ENCODE measurements at places on chromosomes 7 and 10. TPM values are rescaled to one million over a fixed set of nuclear protein-coding genes. Genes with fewer than 3 reads are reported as not detected.

- no peak for DNase-seq
These were observed 140.2 kb upstream of the CHST15 start for GRCh38 chr10:124233546-124234138.

The PDK4 gene
- 1.4 TPM for total RNA-seq

DNA sequence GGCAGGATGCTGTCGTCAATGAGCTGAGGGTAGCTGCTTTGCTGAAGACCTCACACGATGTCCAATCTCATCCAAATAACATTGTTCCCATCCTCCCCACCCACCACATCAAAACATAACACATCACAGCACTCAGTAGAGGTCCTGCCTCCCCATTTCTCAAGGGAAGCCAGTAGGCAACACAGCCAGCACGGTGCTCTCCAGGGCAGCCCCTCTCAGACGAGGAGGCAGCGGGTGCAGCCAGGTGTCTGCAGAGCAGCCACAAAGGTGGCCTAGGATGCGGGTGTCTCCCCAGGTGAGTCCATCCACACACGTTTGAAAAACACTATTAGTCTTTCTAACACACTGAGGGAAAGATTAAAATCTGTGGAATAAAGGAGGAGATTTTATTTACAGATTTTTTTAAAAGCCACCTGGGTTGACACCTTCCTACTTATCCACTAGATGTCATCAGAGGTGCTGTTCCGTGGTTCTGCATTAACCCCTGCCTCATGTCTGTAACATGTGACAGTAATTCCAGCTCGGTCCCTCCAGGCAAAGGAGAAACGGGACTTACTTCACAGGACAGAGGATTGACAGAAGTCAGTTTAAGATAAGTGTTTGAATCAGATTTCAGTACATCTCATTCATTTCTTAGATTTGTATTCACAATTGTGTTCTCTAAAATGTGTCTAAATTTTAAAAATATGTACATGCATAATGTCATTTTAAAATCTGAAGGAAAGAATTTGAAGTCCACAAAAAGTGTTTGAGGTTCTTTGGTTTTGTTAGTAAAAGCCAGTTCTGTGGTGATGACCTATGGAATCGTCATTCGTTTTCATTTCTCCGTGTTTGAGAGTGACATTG, 68.0 kb downstream of the LANCL2 start:
- DNase-seq: peak; percentile 42

GRCh38 chr7:117750612-117751563, 122.4 kb downstream of the CTTNBP2 start:
- DNase-seq: peak; percentile 52

DNA sequence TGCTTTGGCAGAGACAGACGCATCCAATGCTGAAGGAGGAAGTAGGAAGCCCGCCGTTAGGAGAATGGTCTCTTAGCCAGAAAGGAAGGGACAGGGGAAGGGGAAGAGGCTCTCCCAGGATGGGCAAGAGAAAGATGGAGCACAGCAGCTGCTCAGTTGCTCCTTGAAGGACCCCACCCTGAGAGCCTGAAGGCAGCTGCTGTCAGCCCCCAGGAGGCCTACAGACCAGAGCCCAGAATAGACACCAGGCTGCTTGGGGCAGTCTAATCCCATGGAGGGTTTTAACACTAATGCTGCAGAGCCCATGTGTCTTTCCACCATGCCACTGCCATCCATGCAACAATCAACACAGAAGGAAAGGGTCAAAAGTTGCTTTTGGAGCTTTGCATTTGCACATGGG, 3.5 kb upstream of the C7orf33 start:
- peak; percentile 89 for DNase-seq

DNA sequence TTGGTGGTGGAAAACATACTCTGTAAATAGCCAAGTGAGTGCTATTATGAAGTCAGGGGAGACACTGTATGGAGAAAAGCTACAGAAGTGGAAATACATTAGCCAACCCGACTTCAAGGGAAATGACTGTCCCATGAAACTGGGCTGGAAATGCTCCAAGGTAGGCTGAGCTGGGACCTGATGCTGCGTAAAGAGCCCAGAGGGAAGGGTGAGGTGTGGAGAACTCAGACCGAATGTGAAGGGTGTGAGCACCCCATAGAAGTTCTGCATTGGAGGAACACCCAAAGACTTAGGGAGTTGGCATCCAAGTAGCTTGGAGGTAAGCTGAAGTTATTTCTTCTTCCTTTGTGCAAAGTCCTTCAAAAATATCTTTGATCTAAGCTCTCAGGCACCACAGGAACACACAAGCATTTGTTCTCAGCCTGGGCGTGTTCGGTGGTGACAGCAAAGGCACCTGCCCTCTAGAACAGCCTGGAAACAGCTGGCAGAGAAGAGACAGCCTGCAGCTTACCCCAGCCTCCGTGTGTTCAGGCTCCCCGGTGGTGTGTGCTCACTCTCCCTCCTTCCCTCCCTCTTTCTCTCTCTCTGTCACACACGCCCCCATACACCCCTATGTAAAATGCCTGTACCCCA, 19.1 kb upstream of the GJD4 start:
- peak; percentile 96 for DNase-seq

The CCDC146 gene
- total RNA-seq: 3.4 TPM

The BAMBI gene
- 0.47 TPM for total RNA-seq

DNA sequence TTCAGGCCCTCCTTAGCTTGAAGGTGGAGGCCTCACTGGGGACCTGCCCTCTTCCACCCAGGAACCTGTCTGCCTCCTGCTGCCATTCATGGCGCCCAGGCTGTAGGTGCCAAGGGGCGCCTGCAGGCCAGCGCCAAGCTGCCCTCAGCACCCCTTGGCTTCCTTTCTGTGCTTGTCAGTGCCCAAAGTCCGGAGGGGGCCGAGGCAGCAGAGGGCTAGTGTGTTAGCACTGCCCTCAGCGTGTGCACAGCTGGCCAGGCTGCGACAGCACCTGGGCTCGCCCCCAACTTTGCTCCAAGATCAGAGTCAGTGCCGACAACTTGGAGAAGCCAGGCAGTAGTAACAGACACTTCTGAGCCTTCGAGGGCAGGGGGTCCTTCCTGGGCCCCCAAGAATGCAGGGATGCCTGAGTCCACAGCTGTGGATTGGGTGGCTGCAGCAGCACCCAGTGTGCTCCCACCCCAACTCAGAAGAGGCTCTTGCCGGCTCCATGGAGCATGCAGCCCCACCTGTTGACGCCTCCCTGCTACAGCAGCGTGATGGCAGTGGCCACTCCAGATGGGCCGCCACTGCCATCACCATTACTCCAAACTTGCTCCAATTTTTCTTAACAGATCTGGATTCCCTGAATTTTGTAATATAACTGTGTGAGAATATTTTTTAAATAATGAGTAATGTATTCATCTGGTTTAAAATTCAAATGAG, 41.7 kb downstream of the CACUL1 start:
- DNase-seq: no peak

The DDX21 gene
- total RNA-seq: 77.0 TPM

GRCh38 chr7:74439541-74439940, 14.2 kb upstream of the GTF2IRD1 start:
- no peak for DNase-seq

DNA sequence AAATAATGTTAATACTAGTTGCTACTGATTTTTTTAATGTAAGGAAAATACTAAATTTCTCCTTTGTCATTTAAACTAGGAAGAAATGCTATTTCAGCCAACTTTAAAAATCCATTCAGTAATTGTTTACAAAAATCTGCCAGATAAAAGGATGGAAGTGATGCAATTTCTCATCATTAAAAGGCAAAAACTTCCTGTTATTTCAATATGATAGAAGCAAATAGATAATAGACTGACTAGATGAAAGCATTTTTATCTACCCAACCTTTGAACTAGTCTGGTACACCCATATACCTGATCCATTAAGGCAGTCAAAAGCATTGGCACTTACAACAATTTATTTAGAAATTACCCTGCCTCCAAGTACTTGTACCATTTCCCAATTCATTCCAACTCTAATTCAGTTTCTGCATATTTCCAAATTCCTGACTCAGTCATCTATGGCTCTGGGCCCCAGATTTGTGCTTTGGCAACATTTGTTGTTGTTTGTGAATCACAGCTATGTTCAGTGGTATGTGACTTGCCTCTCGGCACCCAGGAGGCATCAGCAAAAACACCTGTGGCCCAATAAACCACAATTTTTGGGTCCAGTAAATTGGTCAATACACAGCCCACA, 482.6 kb upstream of the SEMA3A start:
- DNase-seq: peak; percentile 6

DNA sequence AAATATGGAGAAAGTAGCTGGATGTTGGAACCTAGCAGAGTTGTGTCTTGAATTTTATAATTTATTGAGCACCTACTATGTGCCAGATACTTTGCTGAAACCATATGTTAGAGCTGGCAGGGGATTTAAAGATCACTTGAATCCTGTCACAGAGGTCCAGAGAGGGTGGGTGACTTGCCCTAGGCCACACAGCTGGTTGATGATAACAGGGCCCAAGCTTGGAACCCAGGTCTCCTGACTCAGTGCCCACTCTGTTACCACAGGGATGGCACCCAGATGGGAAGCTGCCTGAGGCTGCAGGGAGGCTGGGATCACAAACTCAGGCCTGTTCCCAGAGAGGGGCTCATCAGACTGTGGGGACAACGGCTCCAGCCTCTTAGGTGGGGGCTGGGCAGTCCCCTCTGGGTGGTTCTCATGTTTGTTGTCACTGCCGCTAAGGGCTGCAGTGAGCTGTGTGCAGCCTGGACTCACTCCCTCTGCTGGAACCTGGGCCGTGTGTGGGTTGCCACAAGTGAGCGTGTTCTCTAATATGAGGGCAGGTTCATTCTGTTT, 18.6 kb downstream of the GOLGA7B start:
- no peak for DNase-seq

GRCh38 chr10:10128387-10128786, 889.3 kb upstream of the CELF2 start:
- DNase-seq: no peak

- DNase-seq: no peak
These were observed 58.4 kb downstream of the PTPRZ1 start for GRCh38 chr7:121931149-121931902.

DNA sequence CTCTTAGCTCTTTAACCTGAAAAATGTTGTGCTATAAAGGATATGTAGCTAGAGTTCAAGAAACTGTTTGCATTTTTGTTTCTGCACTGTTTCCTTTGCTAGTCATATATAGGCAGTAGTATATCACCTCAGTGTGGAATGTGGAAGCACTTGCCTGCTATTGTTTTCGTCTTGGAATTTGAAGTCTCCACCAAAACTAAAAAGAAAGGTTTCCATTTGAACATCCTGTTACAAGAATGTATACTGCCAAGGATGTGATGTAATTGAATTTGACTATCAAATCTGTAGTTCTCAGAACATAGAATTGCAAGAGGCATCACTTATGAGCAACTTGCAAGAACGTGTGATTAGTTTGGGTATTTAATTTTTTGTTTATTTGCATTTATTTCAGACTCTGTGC, 51.1 kb upstream of the MEOX2 start:
- no peak for DNase-seq

The SPOCK2 gene
- total RNA-seq: 0.78 TPM

DNA sequence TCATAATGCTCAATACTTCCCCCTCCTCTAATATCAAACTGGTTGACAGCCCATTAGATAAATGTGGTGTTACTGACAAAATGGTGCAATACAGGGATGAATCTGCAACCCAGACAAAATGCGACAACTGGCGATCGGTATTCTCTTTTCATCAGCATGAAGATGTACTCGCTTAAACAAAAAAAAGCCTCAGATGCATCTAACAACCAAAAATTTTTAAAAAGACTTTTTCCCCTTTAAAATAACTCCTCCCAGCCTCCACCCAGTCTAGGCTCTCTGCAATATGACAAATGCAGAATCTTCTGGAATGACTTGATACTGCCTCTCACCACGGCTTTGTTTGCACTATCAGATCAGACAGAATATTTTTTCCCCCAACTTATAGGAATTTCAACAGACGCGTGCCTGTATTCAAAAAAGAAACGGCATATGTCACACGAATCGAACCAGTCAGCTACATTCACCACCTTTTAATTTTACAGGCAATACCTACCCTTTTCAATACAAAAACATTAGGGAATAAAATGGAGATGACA, 1.2 kb downstream of the YWHAG start:
- DNase-seq: no peak

- DNase-seq: peak; percentile 33
These were observed 64.8 kb upstream of the MEOX2 start for GRCh38 chr7:15751191-15751701.

GRCh38 chr10:4543938-4544533, 282.0 kb upstream of the AKR1E2 start:
- DNase-seq: peak; percentile 42

GRCh38 chr7:156475666-156476065, 164.9 kb upstream of the RNF32 start:
- DNase-seq: peak; percentile 45

GRCh38 chr7:3955751-3956696, 655.0 kb downstream of the SDK1 start:
- peak; percentile 75 for DNase-seq

- DNase-seq: peak; percentile 6
These were observed 163.5 kb downstream of the MBL2 start for GRCh38 chr10:52609071-52609470.

The SPDYE6 gene
- total RNA-seq: not detected

The FAM3C gene
- 111 TPM for total RNA-seq

DNA sequence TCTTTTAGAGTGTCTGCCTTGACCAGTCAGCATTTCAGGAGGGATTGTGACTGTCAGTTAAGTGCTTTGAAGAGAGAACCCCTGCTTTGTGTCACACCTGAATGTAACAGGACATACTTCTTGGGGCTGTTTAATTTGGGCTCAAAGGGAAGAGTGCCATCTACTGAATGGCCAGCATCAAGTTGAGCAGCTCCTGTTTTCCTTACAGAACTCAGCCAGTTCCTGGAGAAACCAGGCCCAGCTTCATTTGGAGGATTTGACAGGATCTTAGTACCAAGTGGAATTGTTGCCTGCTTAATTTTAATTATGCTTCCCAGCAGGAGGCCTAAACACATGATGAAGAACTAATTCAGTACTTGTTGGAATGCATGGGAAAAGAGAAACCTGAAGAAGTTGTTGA, 8.3 kb downstream of the ADD3 start:
- peak; percentile 17 for DNase-seq

DNA sequence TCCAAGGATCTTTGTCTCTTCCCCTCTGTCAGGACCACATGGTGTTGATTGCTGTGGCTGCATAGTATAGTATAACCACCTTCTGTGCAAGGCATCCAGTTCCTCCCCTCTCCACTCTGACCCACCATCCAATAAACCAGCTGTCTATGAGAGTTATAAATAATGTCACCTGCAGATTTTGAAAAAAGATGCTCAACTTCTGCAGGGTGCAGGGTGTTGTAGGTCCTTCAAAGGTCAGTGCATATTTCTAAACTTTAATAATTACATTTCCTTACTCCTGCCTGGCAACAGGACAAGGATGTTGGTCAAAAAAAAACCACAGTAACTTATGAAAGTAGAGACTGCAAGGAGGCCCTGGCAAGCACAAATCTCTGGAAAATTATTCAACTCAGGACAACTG, 166.2 kb downstream of the PKD1L1 start:
- DNase-seq: peak; percentile 61

DNA sequence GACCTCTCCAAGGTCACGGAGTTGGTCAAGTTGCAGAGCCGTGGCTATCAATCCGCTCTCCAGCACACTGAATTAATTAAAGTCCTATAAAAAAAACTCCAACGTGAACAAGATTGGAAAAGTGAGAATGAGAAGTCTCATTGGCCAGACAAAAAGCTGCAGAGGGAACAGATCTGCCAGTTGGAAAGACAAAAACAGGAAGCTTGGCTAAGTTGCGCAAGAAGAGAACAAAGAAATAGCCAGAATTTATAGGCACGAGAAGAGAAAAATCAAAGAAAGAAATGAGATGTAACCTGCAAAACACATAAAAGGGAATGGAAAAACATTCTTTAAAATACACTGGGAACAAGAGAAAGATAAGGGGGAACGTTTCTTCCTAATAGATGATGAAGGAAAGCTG, 45.7 kb upstream of the CRTAC1 start:
- DNase-seq: no peak

Measured in myocyte (in vitro differentiated cells).